ENCODE measurements at places on chromosomes 2 and 18. TPM values are rescaled to one million over a fixed set of nuclear protein-coding genes. Genes with fewer than 3 reads are reported as not detected.

DNA sequence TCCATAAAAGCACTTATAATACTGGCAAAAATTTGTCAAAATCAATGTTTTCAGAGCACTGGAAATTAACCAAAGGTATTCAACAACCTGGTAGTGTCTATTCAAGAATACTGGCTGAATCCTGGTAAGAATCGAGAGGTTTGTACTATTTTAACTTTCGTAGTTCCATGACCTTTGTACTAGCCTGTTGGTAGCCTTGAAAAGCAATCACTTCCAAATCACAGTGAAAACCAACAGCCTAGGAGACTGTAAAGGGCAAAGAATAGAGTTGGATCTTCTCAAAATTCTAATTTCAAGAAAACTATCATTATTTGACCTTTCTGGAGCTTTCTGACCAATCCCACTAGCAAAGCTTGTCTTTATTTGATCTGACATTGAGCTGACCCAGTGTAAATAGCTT lies 64.8 kb upstream of the CCDC178 start:
- DNase-seq, result no peak

- DNase-seq, result no peak
Measured at GRCh38 chr2:146265656-146266055, 1579.2 kb upstream of the ACVR2A start.

DNA sequence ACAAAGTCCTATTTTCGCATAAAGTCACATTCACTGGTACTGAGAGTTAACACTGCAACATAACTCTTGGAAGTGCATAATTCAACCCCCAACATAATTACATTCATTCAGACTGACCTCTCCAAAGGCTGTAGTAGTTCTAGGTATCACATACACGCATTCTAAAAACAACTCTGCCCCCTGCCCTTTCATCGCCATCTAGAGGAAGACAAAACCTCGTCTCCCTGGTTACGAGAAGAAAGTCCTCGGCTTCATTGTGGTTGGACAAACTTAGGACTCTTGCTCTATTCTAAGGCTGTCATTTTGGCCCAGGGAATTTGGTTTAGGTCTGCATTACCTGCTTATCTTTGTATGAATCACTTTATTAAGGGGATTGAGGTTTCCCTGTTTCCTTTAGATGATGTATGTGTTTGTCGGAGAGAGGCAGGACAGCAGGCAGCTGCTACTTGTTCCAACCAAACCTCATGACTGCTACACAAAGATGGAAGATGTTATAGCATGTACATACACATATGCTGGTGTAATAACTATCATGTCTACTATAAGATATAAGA lies 215.4 kb upstream of the NRXN1 start:
- DNase-seq, result no peak

Gene MTCL1
- total RNA-seq, result 48.0 TPM

- DNase-seq, result no peak
Measured at GRCh38 chr2:163132850-163133249, 294.3 kb upstream of the KCNH7 start.

Gene TMEM150A
- 31.0 TPM for total RNA-seq

DNA sequence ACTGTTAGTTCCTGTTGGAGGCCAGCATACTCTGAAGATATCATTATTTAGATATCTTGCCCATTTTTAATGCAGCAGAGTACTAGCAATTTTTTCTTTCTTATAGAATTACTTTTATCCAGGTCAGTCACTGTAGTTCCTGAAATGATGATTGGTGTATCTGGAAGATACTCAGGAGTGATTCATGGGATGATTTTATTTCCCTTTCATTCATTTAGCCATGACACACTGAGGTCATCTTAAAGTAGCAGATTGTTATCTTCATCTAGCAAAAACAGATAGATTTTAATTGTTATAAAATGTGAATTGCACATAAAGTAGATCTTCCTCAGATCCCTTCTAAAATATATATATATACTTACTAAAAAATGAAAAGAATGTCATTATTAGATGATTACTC lies 109.1 kb downstream of the PIK3C3 start:
- DNase-seq, result no peak

DNA sequence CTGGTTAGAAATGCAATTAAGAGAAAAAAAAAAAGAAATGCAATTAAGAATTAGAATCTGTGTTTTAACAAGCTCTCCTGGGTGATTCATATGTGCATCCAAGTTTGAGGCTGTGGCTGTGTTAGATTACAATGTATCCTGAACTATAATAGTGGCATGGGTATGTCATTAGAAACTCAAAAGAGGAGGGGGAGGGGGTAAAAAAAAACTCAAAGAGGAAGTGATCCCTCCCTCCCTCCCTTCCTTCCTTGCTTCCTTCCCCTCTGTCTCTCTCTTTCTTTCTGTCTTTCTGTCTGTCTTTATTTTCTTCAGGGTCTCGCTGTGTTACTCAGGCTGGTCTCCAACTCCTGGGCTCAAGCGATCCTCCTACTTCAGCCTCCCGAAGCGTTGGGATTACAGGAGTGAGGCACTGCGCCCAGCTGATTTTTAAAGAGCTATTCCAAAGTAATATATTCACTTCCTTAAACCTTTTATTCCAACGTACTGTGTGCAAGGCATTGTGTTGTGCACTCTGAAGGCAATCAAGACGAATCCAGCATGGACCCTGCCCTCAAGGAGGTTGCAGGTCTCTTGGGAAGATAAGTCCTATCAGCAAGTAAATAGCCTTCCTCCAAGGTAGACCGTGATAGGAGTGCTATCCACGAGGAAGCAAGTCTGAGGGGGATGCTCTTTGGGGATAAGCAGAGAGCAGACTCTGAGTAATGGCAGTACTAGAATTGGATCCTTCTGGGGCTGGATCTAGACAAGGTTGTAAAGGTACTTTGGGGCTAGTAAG lies 35.9 kb upstream of the MCFD2 start:
- DNase-seq, result no peak

Data from esophagus muscularis mucosa (tissue), 4 donors.